ENCODE measurements at places on chromosomes 2 and 18.
A peak's percentile ranks its signal among the peaks of the same experiment; 100 is the strongest.

GRCh38 chr2:136874258-136874657 lies 108.9 kb downstream of the THSD7B start:
- DNase-seq = peak; percentile 5

DNA sequence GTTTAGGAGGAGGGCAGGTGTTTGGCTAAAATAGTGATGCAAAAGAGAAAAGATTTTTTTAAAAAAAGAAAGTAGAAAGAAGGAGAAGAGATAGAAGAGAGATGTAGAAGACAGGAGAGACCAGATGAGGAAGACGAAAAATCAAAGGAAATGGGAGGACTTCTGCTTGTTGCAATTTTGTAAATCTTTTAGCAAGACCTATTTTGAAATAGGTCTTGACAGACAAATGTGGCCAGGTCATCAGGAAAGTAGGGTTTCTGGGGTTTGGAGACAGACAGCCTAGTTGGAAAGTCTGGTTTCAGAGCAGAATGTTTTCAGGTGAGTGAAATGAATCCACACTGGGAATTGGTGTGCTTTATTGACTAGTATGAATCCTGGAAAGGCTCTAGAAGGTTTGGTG lies 104.5 kb upstream of the CAVIN2 start:
- no peak for DNase-seq

- DNase-seq = no peak
Observed at GRCh38 chr2:142693171-142693950, 184.1 kb upstream of the KYNU start.

- DNase-seq = no peak
Observed at GRCh38 chr2:221924576-221924975, 352.5 kb upstream of the EPHA4 start.

DNA sequence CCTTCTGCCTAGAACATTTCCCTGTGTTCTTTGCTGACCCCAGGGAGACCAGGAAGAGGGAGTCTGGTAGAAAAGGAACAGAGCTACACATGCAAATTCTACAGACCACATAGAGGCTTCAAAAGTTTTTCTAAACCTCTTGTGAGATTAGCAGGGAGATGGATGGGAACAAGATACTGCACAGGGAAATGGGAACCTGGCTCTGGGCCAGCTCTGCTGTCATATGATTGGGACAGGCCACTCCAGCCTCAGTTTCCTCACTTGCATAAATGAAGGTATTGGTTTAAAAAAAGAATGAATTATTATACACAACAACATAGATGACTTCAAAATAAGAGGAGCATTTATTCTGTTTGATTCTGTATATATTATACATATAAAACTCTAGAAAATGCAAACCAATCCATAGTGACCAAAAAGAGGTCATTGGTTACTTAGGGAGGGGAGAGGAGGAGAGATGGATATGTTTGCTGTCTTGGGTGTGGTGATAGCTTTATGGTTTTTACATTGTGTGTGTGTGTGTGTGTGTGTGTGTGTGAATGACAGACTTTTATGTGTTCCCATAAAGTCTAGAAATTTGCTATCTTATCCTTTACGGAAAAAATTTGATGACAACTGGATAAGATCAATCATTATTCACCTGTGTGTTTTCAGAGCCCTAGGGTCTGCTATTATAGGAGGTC lies 115.5 kb downstream of the MGAT5 start:
- no peak for DNase-seq

DNA sequence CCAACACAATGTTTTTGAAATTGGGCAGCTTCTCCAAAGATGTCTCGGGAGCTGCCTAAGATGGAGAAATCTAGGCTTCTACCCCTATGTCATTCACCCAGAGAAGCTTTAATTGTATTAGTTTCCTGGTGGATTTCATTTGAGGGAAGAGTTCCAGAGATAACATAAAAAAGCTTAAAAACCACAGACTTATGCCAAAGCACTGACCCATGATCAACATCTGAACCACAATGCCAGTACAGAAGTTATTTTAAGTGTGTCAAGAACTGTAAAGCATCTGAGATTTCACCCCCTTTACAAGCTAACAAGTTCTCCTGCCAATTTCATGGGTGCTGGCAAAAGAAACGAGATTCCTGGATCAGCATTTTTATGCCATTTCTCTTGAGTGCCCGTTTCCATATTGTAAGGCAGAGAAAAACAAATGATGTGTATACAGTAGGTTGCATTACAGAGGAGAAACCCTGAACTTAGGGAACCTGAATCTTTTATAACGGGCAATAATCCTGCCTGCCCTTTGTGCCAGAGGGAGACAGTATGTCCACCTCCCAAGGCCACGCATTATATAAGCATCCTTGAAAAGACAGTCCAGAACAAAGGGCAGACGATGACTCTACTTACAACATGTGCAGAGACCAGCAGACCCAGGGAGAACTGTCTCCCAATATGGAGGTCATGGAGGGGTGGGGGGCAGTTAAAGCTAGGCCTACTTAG lies 44.1 kb downstream of the MREG start:
- DNase-seq = no peak

GRCh38 chr2:160911258-160911657 lies 249.0 kb upstream of the TANK start:
- no peak for DNase-seq

GRCh38 chr2:16124881-16125613 lies 184.7 kb downstream of the MYCN start:
- no peak for DNase-seq
